Kidney epithelial cell (primary cell): ENCODE measurements at places on chromosomes 5 and 9.

DNA sequence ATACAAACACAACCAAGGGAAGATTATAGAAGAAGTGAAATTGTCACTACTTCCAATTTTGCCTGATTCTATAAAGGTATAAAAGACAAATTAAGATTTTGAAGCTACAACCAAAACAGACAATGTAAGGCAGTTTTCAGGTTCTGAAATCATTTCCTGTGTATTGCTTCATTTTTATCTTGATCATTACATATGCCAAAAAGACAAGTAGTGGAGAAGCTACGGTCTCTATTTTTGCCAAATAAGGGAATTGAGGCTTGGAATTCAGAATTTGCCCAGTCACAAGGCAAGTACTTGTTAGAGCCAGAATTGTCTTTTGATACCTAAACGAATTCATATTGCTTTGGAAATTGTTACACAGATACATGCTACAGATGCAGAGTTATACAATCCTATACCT, 20.6 kb downstream of the EDIL3 start:
- DNase-seq = no peak

DNA sequence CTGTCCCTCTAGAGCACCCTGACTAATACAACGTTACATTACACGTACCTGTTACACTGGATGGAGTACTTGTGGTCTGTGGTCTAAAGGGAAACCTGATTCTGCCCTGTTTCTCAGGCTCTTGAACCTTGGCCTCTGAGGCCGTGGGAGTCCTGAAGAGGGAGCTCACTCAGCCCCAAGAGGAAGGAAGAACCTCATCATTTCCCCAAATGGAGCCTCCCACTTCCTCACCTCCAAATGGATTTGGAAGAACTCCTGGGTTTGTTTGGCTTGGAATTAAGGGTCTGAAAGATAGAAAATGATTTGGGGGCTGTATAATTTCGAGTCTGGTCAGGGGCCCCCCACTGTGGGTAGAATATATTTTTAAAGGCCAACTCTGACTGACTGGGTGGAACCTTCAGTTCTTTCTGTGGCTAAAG, 200.2 kb downstream of the SEMA6A start:
- no peak for DNase-seq

DNA sequence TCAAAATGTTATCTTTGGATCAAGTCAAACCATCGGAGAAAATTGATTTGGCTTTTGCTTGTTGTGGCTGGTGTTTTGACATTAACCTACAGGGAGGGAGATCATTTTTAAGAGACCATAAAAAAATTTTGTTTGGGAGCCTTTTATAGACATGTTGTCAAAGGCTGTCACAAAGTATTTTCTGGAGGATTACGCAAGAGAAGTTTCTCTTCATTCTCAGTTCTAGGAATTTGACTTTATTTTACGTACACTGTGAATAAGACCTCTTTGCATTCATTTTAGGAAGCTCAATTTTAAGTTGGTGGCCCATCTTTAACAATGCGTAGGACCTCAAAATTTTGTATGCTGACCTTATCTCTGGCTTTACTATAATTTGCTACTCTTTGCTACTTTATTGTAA, 50.2 kb upstream of the SLC44A1 start:
- DNase-seq = no peak

DNA sequence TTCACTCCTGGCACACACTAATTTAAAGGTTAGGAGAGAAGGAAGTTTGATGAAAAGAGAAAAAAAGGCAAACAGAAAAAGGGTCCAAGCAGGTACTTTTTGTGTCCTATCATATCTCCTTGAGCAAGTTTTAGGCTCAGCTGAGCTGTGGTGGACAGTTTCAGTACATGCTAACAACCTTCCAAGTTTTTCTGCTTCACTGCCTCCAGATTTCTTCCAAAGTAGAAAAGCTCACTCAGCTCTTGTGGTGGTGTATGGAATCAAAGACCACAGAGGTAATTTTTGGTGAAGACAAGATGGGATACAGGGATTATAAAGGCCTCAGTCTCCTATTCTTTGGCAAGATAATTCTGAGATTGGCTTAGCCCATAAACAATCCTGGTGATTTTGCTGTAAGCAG, 921.8 kb downstream of the NR2F1-AS1 start:
- no peak for DNase-seq

GRCh38 chr9:35335164-35335563, 154.7 kb upstream of the RUSC2 start:
- DNase-seq = no peak

GRCh38 chr5:31680528-31680927, 41.6 kb downstream of the PDZD2 start:
- no peak for DNase-seq

- DNase-seq = peak; percentile 99
Measured at GRCh38 chr9:129910628-129911567, 75.6 kb downstream of the USP20 start.

- no peak for DNase-seq
Measured at GRCh38 chr5:132489051-132489770, 1.4 kb downstream of the IRF1 start.

DNA sequence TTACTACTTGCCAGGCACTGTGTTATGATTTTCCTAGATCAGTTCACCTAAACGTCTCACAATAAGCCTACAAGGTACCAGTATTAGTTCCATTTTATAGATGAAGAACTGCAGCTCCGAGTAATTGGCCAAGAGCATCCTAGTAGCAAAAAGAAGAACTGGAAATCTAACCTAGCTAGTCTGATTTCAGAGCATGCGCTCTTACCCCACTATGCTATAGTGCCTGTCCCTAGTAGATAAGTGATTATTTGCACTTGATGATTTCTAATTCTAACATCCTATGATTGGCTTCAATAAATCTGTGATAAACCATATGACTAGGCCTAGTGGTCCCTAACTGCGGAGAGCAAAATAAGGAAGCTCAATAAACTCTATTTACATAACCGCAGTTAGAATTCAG, 7.1 kb upstream of the PLAC8L1 start:
- DNase-seq = no peak

DNA sequence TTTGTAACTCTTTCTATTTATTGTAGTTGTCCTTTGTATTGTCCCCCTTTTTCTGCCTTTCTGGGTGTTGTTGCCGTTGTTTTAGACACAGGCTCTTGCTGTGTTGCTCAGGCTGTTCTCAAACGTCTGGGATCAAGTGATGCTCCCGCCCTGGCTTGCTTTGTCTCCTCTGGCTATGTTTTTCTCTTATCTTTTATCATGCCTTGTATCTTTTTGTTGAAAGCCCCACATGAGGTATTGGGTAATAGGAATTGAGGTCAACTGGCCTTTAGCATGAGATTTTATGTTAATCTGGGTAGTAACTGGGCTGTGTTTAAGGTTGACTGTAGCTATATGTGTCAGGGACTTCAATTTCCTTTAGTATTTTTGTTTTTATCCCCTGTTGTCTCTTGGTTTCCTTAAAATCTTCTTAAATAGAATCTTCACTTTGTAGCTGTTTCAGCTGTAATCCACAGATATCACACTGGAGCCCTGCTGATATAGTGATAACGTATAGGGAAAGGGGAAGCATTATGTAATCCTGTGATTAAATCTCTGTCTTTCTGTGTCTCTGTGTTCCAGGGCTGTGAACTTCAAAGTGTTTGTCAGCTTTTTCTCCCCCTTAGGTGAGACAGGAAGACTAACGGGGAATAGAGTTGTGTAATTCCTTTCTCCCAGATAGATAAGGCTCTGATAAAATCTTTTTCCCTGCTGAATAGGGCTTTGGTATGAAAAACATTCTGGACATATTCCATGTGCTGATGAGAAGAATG, 25.9 kb upstream of the CACNA1B start:
- DNase-seq = no peak

DNA sequence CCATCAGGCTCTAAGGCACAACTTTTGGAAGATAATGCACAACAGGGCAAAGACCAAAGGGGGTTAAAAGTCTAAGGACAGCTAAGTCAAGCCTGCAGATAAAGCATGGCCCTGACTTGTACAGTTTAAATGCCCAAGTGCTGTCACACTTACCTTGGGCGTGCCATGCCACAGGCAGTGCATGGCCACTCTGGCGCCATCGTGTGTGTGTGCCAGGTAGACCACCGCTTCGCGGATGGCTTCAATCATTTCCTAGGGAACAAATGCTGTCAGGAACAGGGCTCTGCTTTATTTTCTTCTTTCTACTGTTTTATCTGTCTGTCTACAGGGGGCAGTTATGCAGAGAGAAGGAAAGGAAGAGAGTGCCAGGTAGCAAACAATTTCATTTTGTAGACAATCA, 19.3 kb downstream of the PUM3 start:
- no peak for DNase-seq

- no peak for DNase-seq
Measured at GRCh38 chr5:66742083-66742895, 146.1 kb downstream of the MAST4 start.

- no peak for DNase-seq
Measured at GRCh38 chr9:23841304-23841703, 15.3 kb upstream of the ELAVL2 start.

GRCh38 chr9:124210697-124211096, 47.1 kb upstream of the NEK6 start:
- no peak for DNase-seq

DNA sequence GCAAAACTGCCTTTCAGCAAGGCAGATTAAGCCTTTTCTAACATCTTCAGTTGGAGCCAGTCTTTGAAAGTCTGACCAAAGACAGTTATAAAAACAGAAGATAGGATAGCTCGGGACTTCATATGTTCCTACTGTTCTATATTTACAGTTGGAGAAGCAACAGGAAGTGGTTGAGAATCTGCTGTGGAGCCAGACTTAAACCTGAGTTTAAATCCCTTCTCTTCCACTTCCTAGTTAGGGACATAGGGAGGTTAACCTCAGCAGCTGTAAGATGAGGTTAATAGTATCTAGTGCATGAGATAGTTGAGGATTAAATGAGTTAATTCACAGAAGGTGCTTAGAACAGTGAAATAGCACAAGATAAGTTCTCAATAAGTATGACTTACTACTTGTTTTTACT, 84.5 kb upstream of the FREM1 start:
- DNase-seq = no peak

DNA sequence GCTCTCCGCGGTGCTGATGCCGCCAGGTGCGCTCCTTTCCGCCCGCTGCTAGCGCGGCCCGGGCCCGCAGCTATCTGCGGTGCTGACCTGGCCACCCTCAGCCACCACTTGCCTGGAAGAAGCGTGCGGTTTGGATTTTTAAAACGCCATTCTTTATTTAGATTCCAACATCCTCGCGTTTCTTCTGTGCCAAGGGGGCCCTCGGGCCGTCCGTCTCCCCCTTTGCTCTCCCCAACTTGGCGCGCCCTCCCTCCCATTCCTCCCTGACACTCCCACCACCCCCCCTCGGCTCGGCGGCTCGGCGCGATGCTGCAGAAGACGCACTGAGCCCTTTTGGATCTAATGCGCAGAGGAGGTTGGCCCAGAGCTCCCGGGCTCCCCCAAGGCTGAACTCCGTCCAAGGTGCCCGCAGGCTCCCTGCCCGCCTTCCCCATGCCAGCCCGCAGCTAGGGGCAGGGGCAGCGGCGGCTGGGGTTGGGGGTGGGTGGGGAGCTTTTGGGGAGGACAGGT, at the start of gene BARHL1:
Gene BARHL1 (plus strand): TSS at position 331 of the 510 bp plus-strand sequence. CDS start 192 bp downstream, outside the sequence.
- no peak for DNase-seq

DNA sequence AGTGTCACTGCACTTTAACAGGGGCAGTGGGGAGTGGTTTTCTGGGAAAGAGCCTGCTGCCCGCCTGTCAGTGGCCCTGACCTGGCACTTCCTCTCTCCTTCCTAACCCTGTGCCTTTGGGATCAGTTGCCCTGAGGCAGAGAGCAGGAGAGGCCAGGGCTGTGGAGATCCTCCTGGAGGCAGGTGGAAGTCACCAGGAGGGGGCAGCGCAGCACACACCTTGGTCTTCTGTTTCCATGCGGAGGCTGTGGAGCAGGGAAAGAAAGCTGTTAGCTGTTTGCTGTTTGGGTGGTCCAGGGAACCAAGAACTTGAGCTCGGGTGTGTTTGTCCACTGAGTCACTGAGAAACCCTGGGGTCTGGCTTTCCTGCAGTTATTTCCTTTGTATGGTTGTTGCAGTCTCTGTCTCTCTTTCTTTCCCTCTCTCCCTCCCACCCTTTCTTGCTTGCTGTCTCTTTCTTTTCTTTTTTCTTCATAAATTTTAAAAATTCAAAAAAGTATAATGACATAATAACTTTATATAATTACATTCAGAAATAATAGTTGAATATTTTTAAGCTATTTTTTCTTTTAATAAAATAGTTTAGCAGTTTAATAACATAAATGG, 28.1 kb downstream of the NTRK2 start:
- no peak for DNase-seq

DNA sequence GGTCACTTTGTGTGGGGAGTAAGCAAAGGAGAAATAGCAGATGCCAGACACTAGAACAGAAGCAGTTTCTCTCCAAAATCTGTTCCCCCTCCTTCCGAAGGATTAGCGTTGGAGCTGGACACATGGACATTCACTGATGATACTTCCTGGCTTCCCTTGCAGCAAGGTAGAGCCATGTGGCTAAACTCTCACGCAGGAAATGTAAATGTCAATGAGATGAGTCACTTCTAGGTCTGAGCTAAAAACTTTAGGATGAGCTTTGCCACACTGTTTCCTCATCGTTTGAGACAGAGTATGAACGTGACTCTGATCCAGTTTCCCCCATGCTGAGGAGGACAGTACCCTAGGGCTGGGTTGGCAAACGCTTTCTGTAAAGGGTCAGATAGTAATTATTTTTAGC, 5.1 kb downstream of the BHMT2 start:
- no peak for DNase-seq

DNA sequence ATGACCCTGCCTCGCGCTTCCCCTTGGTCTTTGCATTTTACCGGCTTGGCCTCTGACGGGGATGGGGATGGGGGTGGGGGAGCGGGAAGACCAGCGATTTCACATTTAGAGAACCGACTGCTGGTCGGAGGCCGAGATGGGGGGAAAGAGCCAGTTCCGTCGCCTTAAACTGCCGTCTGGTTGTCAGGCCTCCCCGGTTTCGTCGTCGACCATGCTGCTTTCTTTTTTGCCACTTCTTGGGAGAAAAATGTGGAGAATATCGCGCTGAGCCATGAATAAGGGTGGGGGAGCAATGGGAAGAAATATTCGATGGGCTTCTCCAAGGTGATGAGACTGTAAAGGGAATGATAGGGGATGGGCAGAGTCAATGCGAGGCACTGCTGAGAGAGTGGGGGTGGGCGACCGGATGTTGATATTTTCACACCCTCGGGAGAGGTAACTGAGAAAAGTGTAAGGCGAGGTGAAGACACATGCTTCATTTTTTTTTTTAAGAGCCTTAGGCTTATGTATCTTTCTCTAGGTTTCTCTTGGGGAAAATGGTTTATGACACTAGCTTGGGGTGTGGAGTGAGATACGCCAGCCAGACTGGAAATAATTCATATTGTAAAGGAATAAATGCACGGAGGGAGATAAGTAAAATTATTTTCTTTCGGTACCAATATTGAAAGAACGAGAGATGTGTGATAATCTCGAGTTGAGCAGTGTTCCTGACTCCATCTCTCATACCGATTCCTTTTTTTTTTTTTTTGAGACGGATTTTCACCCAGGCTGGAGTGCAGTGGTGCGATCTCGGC, 1.1 kb downstream of the KIF2A start:
- no peak for DNase-seq

- DNase-seq = no peak
Measured at GRCh38 chr5:38673671-38674071, 117.2 kb upstream of the LIFR start.

GRCh38 chr5:143393524-143393923, 10.0 kb downstream of the NR3C1 start:
- DNase-seq = no peak
